SK-N-MC (cell line): ENCODE measurements at places on chromosomes 7 and 10.

GRCh38 chr7:29976266-29976665 lies 13.3 kb downstream of the SCRN1 start:
- DNase-seq, result no peak

DNA sequence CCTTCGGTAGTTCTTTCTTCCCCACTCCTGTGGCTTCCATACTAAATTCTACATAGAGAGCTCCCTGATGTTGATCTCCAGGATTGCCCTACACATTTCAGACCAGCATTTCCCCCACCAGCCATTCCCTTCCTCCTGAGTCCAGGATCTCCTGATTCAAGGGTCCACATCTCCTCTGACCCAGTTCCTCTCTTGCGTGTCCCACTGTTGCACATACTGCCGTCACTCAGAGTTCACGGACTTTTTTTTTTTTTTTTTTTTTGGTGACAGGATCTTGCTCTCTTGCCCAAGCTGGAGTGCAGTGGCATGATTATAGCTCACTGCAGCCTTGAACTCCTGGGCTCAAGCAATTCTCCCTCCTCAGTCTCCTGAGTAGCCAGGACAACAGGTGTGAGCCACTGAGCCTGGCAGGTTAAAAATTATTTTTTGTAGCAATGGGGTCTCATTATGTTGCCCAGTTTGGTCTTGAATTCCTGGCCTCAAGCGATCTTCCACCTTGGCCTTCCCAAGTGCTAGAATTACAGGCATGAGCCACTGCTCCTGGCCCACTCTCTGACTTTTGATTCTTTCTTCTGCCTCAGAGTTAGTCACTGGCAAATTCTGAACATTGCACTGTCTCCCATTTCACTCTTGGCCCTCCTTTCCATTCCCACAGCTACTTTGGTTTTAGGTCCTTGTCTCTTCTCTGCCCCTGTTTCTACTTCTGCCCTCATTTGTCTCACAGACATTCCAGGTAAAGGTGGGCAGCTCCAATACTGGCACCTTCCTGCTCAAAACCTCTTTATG lies 29.6 kb upstream of the ZRANB1 start:
- DNase-seq, result no peak

- no peak for DNase-seq
Observed at GRCh38 chr7:40612298-40612697, 477.5 kb downstream of the SUGCT start.

DNA sequence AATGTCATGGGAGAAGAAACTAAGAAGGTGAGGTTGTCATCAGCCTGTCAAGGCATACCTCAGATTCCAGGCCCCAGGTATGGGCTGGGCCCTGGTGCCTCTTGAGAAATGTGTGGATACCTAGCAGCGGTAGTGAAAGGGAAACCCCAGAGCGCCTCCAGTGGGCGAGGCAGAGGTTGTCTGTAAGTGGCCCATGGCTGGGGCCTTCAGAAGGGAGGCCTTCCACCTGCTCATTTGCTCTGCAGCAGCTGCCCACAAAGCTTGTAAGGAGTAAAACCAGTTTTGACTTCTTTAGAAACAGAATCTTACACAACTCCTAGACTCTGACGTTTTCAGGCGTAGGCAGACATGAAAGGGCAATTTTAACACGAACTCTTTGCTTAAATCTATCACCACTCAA lies 509.9 kb downstream of the PARD3 start:
- DNase-seq, result no peak

GRCh38 chr7:131104596-131105293 lies 222.9 kb upstream of the MKLN1 start:
- DNase-seq, result no peak

DNA sequence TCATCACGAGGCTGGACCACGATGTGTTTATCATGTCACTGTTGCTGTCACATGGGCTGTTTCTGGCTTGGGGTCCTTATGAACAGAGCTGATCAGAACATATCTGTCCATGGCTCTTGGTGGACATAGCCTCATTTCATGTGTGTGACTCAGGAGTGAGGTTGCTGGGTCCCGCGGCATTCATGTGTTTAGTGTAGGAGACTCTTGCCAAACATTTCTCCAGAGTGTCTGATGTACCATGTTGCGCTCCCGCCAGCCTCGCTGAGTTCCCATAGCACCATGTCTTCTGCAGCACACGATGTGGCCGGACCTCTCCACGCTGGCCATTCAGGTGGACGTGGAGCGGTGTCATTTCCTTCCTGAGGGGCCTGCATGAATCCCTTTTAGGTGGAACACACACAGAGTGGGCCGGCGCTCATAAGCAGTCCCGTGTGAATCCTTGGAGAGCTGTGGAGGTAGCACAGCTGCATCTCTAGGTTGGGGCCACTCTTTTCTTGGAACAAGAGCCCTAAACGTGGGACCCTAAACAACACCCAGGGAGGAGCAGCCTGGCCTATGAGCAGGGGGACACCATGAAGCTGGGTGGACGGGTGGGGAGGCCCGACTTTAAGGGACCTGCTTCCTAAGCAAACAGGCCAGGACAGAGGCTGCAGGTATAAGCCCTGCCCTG lies 134.6 kb downstream of the LHPP start:
- no peak for DNase-seq

- no peak for DNase-seq
Observed at GRCh38 chr7:41809529-41809939, 106.6 kb upstream of the INHBA start.

DNA sequence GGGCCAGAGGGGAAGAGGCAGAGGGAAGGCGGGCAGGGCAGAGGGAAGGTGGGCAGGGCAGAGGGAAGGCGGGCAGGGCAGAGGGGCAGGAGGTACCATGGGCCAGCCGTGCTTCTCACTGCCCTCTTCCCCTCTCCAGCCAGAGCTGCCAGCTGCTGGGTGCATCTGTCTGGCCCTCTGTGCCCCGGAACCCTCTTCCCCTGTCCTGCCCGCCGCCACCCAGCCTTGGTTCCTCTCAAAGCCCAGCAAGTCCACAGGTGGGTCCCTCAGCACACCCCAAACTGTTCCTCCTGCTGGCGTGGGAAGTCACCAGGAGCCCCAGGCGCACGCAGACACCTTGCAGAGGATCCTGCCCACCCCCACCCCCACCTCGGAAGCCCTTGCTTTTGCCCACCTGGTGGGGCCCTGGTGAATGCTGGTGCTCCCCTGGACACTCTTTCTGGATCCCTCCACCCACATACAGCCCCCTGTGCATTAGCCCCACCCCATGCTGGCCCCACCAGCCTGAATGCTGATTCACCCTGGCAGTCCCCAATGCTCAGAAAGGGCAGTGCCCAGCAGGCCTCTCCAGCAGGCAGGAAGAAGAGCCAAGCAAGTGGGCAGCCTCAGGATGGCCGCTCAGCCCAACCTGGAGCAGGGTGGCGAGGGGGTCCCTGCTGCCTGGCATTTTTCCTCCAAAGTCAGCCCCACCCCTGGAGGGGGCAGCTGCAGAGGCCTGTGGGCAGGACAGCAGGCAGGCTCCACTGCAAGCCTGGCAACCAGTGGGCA lies 1.9 kb upstream of the PWWP2B start:
- DNase-seq, result no peak

- no peak for DNase-seq
Observed at GRCh38 chr10:121684276-121684675, 86.0 kb upstream of the FGFR2 start.

DNA sequence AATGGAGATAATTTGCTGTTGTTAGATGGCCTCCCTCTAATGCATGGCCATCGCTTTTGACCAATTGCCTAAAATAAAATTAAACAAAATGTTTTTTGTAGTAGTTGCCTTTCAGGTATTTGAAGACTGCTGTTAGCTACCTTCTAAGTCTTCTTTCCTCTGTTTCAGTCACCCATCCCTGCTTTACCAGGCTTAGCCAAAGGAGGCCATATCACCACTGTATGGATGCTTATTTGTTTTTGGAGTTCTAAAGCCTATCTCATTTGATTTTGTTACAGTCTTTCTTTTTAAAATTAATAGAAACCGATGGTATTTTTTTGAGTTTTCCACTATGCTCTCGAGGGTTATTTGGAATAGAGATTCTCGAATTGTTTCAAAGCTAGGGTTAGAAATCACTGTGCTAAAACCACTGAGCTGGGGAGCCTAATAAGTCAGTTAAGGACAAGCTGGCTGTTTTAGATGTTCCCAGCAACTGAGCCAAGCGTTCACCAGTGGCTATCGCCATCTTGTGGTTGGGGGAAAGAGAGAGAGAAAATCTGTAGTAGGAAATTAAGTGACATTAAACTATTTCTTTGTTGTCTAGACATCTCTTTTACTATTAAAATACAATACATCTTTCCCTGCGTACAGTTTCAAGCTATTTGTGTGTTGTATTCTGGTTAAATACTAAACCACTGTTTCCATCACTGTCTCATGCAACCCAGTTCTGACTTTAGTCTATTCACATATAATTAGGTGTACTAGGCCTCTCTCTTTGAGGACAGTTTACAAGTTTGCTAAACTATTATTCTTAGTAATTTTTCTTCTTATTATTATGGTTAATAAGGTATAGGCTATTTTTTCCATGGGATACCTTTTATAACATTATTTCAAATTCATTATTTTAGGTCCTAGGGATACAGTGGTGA lies 52.2 kb downstream of the GPR158 start:
- no peak for DNase-seq

DNA sequence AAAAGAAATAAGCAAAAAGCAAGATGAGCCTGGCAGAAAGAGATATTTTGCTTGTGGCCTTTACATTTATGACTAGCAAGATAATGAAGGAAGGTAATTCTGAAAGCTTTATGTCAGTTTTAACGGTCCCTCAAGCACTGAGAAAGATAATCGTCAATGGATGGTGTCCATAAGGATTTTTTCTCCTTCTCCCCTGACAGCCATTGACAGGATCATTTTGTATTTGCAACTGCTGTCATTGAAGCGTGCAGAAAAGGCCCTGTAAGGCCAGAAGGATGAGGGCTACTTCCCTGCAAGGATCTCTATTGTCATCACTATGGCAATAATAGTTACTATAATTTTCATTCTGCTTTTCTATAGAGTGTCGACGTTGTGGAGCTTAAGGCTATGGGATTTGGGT lies 994 bp upstream of the LRGUK start:
- no peak for DNase-seq

GRCh38 chr7:18708204-18708603 lies 212.7 kb downstream of the HDAC9 start:
- no peak for DNase-seq

GRCh38 chr7:25117226-25118047 lies 7.6 kb downstream of the CYCS start:
- DNase-seq, result no peak

- DNase-seq, result no peak
Observed at GRCh38 chr7:22979251-22979650, 34.7 kb downstream of the HYCC1 start.

DNA sequence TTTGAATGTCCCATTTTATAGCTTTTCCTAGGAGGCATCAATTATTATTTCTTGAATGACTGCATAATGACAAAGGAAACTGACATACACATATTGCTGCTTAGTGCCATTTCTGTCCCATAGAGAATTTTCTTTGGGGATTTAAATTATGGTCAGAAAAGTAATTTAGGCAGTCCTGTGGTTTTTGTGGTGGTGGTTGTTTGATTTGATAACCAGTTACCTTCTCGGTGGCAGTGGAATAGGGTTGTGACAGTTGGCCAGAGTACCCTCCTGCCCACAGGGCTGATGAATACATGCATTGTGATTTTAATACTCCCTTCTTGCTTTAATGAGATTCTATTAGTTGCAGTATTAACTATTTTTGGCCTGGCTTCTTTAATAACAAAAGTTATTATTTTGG lies 6.6 kb upstream of the SGCE start:
- no peak for DNase-seq

- no peak for DNase-seq
Observed at GRCh38 chr7:115864082-115864481, 166.5 kb downstream of the TFEC start.

DNA sequence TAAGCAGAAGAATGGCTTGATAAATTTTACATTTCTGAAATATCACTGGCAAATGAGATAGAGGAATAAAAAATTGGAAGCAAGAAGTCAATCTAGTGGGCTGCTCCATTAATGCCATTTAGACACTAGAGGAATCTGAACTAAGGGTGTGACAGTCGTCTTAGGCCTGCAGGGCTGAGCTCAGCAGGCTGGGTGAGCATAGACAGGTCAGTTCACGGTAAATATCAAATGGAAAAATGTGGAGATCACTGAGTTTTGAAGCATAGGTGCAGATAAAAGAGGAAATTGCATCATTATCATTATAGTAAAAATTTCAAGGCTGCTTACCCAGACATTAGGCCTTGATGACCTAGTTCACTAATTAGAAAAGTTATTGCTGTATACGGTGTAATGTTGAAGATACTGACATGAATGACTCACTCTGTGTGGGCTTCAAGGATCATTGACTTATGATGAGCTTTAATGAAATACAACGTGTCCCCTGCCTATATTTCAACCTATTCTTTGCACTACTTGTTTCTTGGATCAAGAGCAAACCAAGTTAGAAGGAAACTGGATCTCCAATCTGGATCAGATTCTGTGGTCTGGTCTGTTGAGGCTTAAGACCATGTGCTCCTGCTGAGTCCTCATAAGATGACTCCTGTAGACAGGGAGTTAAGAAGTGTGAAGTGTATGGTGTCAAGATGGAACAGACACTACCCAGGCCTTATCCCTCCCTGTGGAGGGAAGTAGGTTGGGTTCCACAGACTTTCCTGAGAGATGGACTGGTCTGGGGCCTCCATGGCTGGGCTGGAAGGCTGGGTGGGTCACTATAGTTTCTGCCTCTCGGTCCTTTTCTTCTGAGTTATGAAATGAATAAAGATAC lies 3.6 kb downstream of the OR2F2 start:
- DNase-seq, result no peak

DNA sequence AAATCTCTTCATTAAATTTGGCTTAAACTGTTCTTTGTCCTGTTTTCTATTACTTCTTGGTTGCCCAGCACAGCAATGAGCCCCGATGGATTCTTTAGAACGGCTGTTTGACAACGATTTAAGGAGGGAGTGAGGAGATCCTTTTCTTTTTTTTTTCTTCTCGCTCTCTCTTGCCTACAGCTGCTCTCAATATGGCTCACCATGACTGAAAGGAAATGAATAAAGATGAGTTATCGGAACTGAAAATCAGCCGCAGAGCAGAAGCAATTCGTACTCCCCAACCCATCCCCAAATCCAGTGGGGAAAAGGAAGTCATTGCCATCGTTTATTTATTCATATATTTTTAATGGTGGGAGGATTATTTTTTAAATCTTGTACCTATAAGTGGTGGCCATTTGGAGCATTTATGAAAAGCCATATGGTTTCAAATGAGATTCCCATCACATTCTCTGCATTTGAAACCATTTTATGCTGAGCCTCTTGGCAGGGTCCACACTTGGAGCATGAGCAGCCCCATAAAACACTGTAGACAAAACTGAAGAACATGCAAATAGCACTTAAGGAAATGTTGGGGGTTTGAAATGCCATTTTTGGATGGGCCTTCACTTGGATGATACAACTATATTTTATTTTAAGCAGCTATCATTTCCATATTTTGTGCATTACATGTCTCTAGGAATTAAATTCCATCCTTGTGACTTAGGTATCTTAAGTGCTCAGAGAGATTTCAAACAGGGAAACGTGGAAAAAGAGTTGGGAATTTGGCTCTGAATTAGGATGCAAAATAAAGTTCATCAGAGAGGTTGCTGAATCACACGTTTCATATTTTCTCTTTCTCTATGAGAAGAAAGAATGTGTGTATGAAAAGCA lies 107.7 kb upstream of the FZD1 start:
- no peak for DNase-seq
